ENCODE measurements at places on chromosomes 1 and 21.

DNA sequence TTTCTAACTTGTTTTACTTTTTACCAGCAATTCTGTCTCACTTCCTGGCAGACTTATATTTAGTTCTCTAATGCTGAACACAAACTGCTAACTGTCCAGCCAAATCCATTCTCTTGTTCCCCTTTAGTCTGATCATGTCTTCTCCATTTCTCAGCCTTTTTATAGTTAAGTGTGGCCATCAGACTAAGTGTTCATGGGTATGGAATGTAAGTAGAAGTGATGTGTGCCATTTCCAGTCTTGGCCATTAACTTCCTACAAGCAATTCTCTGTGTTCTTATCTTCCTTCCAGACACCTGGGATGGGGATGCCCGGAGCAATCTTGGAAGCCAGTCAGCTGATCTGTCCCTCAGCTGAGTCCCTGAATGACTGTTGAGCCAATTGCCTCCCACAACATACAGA lies 165.8 kb downstream of the ST6GALNAC3 start:
- no peak for DNase-seq

- DNase-seq: no peak
Observed at GRCh38 chr1:235567812-235568503, 63.7 kb upstream of the B3GALNT2 start.

- no peak for DNase-seq
Observed at GRCh38 chr1:109181085-109181806, 32.5 kb upstream of the SARS1 start.

- DNase-seq: no peak
Observed at GRCh38 chr21:15037095-15037899, 27.5 kb downstream of the NRIP1 start.

- no peak for DNase-seq
Observed at GRCh38 chr1:41827991-41828570, 90.6 kb downstream of the HIVEP3 start.

DNA sequence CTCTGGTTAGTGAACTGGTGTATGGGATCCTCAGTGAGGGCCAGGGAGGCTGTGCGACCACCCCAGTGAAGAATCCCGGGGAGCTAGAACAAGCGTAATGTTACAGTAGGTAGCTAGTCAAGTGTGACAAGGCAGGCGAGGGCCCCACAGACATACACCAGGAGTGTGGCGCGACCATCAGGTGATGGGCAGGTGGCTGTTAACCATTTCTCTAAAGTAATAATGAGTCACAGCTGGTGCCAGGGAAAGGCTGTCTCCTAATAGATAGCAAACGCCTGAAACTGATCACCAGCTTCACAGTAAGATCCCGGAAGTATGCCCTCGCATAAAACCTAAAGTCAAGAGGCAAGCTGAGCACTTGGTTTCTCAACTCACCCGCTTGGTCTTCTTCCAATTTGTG lies 40.5 kb upstream of the TARBP1 start:
- no peak for DNase-seq

GRCh38 chr1:47980501-47980900 lies 16.7 kb downstream of the TRABD2B start:
- DNase-seq: no peak

- no peak for DNase-seq
Observed at GRCh38 chr1:172935062-172935592, 115.6 kb downstream of the TNFSF18 start.

DNA sequence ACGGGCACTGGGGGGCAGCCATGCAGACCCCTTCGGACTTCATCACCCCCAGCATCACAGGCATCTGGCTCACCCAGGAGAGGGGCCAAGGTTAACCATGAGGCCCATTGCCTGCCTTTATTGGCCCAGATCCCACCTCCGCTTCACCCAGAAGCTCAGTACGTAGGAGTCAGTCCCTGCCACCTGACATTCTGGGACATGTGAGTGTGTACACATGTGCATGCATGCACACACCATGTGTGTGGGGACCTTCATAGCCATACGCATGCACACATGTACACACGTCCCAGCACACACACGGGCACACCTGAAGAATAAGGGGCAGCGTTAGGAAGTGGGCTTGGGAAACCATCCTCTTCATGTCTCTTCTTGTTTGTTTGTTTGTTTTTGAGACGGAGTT lies 24.1 kb upstream of the TRAPPC10 start:
- no peak for DNase-seq

- DNase-seq: no peak
Observed at GRCh38 chr1:177219554-177220458, 49.0 kb downstream of the BRINP2 start.

DNA sequence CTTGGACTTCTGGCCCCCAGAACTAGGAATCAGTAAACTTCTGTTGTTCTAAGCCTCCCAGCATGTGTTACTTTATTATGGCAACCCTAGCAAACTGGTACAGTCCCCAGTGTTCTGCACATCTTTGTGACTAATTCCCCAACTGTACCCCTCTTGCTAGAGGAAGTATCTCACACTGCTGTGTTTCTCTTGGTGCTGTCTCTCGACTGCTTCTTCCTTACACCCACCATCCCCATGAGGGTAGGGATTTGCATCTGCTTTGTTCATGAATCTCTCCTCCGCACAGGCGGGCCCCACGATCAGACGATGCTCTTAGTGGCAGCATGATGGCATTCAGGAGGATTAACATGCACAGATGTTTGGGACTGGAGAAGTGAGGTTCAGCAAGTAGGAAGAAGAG lies 46.7 kb downstream of the CLIC6 start:
- DNase-seq: no peak

DNA sequence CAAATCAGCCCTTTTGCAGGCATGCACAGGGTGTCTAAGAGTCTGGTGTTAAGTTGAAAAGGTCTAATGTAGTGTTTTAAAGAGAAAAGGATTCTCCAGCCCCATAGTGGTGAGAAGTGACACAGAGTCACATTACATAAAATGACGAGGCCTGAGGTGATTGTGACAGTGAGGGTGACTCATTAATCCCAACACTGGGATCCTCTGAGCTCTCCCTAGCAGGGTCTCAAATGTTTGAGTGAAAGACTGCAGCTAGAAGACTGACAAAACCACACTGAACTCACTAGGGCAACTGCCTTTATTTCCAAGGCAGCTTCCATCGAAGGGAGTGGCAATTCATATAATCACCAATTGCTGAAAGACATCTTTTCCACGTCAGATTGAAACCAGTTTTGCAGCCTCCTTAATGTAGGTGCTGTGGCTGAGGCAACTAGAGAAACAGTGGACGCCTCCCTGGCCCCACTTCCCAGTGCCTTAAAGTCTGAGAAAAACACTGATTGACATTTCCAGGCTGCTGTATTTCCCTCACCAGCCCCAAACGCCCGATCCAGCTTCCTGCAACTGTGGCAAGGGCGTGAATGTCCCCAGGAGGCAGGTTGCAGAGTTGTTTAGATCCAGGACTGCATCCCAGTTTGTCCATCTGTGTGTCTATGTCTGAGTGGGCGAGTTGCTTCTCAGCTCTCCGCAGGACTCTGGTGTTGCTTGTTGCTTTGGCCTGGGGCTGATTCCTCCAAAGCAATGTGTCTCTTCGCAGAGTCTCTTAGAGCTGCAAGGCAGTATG lies 81.4 kb downstream of the RUNX1 start:
- DNase-seq: no peak

GRCh38 chr1:157626099-157626498 lies 28.2 kb upstream of the FCRL4 start:
- no peak for DNase-seq

DNA sequence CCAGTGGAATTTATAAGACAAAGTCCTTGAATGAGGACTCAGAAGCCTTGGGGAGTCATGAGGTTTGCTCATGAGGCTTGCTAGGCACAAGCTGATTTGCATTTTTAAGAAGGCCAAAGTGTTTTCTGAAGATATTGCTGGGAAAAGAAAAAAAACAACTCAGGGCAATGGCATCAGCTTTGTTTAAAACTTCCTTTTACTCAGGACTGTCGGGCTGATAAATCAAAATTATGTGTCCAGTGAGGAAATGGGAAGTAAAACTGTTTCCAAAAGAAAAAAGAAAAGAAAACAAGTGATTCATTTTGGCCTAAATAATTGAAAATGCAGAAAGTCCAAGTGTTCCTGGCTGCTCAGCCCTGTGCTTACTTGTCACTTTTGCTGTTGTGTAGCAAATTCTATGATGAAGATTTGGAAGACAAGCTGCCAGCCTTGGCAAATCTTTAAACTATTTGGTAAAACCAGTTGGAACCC lies 282.4 kb downstream of the HLX start:
- DNase-seq: no peak

DNA sequence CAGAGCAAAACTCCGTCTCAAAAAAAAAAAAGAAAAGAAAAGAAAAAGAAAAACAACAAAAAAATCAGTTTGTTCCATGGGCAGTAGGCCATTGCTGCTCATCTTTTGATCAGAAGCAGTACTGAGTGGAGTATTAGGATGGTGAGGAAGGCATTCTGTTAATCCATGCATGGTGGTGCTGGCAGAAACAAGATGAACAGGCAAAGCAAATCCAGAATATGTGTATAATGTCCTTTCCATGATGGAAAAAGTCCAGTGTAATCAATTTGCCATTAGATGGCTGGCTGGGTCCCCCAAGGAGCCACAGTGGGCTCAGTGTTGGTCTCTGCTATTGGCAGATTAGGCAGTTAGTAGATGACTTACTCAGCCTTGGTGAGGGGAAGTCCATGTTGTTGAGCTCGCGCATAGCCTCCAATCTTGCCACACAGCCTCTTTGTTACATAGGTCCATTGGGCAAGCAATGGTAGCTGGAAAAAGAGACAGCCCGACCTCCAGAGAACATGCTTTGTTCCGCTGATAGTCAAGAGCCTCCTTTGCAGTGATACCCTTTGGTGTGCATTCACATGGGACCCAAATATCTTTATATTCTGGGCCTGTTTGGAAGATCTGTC lies 23.3 kb downstream of the H3-3A start:
- no peak for DNase-seq

DNA sequence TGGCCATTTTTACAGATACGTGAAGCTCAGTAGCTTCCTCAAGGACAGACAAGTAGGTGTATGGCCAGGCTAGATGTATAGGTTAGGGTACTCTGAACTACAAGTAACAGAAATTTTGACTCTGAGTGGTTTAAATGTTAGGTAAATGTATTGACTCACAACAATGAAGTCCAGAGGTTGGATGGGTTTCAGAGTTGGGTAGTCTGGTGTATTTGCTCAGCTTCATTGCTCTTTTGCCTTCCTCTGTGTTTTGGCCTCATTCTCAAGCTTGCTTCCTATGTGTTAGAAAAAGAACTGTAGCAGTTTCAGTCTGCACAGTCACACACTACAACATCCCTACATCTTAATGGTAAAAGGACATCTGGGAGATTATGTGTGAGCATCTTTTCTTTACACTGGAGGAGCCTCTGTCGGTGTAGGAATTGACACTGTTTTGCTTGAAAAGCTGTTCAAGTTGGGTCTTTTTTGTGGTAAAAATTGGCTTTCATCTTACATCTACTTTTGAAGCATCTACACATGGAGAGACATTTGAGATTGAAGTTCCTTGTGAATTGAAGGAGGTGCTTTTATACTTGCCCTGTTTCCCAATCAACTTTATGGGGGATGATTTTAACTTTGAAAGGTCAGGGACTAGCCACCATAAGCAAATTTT lies 64.4 kb downstream of the MAST2 start:
- no peak for DNase-seq

DNA sequence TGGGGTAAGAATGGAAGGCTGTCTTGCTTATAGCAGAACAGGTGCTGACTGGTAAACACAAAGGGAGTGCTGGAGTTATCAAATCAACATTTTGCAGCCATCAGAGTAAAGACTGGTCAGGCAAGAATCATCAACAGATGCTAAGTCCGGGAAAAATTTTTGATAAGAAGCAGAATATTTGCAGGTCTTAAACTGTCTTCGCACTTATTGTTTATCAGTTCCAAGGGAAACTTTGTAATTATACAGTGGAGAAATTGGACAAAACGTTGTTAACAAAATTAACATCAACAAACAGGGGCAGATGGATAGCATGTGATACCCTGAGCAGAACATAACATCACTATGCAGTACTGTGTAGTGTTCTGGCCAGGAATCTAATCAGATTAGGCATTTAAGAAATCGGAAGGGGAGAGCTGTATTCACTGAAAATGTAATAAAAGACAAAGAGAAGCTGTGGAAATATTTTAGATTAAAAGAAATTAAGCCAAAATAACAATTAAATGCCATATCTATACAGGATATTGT lies 127.1 kb downstream of the DAB1 start:
- no peak for DNase-seq

DNA sequence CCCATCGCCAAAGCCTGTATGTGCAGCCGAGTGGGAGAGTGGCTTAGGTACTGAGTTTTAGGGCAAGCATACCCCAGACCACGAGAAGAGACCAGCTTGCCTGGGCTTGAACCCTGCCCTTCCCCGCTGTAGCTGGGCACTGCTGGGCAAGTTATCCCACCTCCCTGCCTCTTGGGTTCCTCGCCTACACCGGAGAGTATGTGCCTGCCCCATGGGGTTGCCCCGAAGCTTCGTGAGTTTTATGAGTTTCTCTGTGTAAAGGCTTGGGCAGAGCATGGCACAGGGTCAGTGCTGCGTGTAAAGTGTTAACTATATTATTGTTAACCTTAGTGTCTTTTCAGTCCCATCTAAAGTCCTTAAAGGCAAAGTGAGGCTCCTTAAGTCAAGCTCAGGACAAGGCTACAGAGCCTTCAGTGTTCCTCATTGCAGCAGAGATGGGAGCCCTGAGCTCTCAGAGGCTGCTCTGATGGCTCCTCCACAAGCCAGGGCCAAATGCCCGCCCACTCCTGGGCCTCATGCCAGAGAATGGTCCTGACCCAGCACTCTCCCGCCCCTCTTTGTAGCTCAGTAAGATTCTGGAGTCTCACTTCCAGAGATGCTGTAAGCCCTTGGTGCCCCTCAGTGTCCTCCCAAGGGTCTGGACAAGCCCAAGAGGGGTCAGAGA lies 37.0 kb upstream of the KCNA10 start:
- no peak for DNase-seq

DNA sequence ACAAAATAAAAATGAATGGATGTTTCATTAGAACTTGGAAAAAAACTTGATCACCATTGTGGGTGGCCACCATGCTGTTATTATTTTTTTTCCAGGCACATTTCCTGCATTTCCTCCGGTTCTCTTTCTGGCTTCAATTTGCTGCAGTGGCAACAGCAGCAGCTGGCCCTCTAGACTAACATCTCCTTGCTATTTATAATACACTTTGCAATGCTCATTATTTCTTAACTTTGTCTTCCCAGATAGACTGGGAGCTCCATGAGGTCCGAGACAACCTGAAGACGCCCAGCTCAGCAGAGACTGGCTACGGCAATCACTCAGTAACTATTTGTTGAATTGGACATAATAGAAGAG lies 53.4 kb upstream of the ATP5PO start:
- DNase-seq: no peak

- DNase-seq: no peak
Observed at GRCh38 chr1:47934243-47934805, 62.9 kb downstream of the TRABD2B start.

GRCh38 chr1:242206994-242207393 lies 208.1 kb upstream of the MAP1LC3C start:
- no peak for DNase-seq
